Activated CD4-positive, alpha-beta T cell treated with anti-CD3 and anti-CD28 coated beads, Interleukin-2, Interleukin-4, amounts not matched to agents 100 ng/mL and 50 ng/mL, durations not matched to agents 16 hours and 8 hours (primary cell): ENCODE measurements at places on chromosomes 6 and 20.
A peak's percentile ranks its signal among the peaks of the same experiment; 100 is the strongest.

GRCh38 chr6:150606168-150606591, 6.5 kb downstream of the PLEKHG1 start:
- no peak for DNase-seq

- DNase-seq: no peak
Measured at GRCh38 chr6:73004861-73005260, 220.4 kb downstream of the KHDC1L start.

DNA sequence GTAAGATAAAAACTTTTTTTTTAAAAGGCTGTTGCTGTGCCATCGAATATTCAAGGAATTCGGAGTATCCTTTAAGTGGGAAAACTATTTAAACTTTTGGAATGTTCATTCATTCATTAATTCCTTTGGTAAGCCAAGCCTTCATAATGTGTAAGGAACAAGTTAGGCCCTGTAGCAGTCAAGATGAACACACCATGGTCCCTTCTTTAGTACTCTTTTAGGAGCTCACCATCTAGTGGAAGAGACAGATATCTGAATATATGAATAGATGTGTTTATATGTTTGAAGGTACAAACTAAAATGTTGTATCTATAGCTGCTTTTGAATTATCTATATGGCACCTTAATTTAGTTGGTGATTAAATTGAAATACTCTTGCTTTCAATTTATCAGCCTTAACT, 5.8 kb downstream of the SPO11 start:
- DNase-seq: no peak

DNA sequence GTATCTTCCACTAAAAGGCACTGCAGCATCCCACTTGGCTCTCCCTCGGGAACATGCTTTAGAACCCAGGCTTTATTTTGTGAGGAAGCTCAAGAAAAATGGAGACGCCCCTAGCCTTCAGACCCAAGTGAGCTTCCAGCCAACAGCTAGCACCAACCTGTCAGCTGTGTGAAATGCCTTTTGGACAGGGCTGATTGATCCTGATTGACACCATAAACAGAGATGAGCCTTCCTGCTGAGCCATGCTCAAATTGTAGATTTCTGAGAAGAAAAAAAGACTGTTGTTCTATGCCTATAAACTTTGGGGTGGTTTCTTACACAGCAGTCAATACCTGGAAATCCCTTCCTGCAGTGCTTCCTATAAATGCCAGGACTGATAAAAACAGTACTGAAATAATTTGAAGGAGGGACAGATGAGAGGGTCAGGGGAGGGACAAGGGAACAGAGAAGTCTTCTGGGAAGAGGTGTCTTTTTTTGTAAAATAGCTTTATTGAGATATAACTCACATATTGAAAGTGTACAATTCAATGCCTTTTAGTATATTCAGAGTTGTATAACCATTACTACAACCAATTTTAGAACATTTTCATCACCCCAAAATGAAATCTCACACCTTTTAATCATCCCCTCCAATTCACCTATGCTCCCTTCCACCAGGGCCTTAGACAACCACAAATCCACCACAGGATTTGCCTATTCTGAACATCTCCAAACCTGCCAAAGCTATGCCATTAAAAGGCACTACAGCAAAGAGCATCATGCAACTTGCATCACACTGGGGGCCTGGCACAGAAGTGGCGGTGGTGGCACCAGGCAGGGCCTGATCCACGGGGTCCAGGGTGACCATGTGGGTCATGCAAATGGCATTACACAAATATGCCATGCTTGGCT, 2.7 kb upstream of the STK4 start:
- DNase-seq: no peak

DNA sequence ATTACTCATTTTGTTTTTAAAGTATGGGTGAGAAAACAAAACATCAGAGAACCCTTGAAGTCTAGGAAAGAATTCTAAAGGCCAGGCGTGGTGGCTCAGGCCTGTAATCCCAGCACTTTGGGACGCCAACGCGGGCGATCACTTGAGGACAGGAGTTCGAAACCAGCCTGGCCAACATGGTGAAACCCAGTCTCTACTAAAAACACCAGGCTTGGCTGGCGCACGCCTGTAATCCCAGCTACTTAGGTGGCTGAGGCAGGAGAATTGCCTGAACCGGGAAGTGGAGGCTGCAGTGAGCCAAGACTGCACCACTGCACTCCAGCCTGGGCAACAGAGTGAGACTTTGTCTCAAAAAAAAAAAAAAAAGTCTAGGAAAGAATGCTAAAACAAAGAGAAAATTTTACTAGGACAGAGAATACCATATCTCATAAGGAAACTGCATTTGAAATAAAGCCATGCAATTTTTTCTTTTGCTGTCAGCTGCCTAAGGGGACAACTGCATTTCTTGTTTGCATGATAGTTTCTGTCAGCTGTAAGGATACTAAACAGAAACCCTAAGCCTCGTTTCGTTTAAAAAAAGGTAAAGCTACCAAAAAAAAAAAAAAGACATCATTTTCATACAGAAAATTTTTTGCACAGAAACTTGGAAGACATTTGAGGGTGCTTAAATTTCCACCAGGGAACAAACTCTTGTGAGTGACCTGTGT, 32.1 kb downstream of the SMLR1 start:
- DNase-seq: no peak

GRCh38 chr6:168765752-168766151, 324.8 kb downstream of the SMOC2 start:
- DNase-seq: no peak

DNA sequence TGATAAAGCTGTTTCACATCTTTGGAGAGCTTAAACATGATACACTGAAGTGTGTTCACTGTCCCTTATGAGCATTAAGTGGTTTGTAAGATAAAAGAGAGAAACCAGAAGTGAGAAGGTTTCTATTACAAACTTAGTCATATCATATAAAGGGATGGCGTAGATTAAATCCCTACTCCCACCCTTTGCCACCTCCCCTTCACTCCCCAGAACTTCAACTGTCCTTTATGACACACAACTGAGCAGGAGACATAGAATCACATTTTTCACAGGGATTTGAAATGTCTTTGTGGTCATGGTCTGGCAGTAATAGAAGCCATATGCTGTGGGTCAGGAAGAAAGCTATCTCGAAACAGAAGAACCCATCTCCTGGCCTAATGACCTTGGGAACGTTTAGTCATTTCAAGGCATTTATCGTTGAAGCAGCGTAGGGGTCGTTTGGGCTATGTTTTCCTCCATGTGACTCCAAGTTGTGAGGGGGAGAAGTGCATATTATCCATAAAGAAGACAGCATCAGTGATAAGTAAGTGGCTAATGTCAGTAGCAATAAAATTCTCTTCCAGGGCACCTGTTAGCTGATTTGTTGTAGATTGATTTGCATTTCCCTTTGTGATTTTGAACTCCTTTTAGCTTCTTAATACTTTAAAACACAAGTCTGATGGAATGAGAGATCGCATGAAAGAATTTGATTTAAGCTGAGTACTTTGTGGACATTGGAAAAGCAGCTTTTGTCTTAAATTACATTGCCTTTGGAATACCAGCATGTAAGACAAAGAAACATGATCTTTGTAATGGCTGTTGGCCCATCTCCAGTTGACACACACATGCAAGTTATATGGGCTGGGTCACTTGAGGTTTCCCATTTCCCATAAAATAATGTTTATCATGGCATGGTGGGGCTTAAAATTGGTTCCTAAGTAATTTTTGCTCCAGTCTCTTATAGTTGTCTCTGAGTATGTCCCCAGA, 501.5 kb upstream of the FLRT3 start:
- DNase-seq: no peak

GRCh38 chr6:26330859-26331217, 34.2 kb upstream of the BTN3A2 start:
- DNase-seq: no peak

DNA sequence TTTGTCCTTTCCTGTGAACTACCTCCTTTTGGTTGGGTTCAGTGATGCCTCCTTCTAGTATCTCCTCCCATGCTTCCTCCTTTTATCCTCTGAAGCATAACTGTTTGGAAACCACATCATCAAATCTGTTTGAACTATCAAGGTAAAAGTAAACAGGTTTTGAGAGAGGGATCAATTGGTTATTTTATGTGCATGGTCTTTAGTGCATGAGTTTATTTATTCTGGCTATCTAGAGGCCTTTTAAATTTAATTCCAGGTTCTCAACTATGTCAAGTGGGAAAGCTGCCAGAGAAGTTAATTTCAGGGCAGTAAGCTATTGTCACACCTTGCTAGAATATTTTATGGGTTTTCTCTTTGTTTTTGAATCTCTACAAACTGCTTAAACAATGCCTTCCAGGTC, 54.1 kb downstream of the WASF1 start:
- DNase-seq: no peak

DNA sequence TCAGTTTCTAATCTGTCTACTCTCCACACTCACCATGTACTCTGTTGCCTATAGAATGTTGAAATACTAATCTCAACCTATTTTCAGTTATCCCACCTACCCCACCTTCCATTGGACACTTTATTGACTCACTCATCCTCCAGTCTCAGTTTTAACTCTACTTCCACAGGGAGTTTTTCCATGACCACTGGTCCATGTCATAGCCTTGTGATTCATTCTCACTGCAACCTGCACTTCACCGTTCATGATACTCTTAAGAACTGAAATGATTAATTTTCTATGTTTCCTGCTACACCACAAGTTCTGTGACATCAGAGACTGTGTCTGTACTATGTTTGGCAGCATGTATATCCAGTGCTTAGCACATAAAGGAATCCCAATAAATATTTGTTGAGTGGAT, 122.8 kb upstream of the HSF2 start:
- DNase-seq: no peak

- DNase-seq: no peak
Measured at GRCh38 chr6:167465482-167465881, 140.6 kb downstream of the TTLL2 start.

- no peak for DNase-seq
Measured at GRCh38 chr6:105902401-105903031, 183.6 kb upstream of the PRDM1 start.

- DNase-seq: no peak
Measured at GRCh38 chr6:41720262-41720620, 15.2 kb downstream of the TFEB start.

DNA sequence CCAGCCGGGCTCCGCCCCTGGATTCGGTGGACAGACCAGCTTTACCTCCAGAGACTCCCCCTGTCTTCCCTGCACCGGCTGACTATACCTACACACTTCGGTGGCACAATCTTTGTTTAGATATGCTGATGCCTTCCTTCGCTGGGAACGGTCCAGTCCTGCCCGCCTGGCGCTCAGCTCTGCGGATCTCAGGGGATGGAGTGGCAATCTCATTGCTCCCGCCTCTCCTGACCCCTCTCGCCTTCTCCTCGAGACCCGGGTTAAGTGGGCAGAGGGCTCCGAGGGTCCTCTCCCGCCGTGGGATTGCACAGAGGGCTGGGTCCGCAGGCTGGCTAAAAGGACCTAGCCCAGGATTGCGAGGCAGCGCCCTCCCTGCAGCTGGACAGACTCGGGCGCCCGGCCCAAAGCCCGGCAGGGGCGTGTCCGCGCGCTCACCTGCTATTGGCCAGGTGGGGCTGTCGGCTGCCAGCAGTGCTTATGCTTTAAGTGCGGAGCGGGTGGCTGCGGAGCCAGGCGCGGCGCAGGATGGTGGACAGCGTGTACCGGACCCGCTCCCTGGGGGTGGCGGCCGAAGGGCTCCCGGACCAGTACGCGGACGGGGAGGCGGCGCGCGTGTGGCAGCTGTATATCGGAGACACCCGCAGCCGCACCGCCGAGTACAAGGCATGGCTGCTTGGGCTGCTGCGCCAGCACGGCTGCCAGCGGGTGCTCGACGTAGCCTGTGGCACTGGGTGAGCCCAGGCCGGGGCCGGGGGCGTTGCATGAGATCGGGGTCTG, at the start of gene GNMT:
TSS of gene GNMT (plus strand) at position 512 of the 777 bp plus-strand sequence. CDS start at position 526, 14 bp downstream.
- no peak for DNase-seq

GRCh38 chr6:129981598-129981997, 36.8 kb upstream of the L3MBTL3 start:
- DNase-seq: no peak

DNA sequence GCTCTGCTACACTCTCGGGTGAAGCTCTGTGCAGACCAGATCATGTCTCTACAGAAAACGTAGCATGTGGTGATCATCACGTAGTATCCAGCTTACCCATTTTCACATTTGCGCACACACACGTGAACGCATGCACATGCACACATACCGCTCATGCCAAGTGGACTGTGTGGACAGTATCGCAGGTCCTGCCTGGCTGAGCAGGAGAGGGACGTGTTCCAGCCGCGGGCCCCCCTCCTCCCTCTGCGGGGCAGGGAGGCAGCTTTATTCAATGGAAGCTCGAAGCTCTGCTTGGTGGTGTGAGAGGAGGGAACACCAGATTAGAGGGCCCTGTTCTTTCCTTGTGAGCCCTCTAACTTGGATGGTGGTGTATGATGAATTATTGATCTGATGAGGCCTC, 51.1 kb downstream of the CDH26 start:
- DNase-seq: no peak

- DNase-seq: peak; percentile 67
Measured at GRCh38 chr6:134111062-134111677, 58.7 kb upstream of the SLC2A12 start.

DNA sequence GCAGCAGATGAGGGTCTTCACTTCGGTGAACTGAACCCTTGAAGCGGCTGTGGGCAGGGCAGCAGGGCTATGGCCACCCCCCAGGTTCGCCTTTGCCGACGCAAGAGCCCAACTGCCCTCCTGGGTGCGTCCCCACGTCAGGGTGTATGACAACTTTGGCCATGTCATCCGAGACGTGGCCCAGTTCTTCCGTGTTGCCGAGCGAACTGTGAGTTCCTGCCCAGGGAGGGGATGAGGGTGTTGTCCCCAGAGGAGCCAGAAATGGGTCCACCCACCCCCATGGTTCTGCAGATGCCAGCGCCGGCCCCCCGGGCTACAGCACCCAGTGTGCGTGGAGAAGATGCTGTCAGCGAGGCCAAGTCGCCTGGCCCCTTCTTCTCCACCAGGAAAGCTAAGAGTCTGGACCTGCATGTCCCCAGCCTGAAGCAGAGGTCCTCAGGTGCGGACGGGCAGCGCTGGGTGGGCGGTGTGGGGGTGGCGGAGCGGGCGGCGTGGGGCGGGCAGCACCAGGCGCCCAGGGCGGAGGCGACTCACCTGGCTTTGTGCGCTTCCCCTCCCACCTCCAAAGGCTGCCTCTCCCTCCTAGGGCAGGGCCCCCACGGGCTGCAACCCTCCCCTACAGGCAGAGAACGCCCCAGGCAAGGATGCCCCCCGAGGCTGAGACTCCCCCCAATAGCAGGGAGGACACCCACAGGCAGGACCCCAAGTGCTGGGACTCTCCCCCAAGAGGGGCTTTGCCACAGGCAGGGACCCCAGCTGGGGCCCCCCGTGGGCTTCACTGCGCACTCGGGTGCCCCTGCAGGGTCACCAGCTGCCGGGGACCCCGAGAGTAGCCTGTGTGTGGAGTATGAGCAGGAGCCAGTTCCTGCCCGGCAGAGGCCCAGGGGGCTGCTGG, 6.2 kb upstream of the TNFRSF6B start:
- no peak for DNase-seq
